ENCODE measurements at places on chromosomes 11 and 22.

GRCh38 chr11:76395296-76395695 is 14.2 kb downstream of the GVQW3 start:
- no peak for DNase-seq

- no peak for DNase-seq
These were observed 7.3 kb upstream of the C11orf86 start for GRCh38 chr11:66967670-66968425.

- no peak for DNase-seq
These were observed 271.3 kb downstream of the SBF2 start for GRCh38 chr11:10022764-10023163.

GRCh38 chr11:132263241-132263640 is 892.8 kb downstream of the NTM start:
- no peak for DNase-seq

DNA sequence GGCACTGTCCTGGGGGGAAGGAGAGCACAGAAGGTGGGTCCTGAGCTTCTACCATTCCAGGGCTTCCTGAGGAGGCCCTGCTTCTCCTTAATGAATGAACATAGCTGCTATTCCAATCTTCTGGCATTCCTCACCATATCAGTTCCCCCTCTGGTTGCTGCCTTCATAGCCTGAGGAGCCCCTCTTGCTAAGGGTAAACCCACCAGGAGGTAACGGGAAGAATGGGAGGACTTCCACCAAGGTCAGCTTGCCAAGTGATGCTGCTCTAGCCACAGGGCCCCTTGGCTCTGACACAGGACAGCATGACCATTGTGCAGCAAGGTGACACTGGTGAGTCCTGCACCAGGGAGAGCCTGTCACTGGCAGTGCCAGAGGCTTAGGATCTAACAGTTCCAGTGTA is 1022.5 kb downstream of the TBC1D22A start:
- DNase-seq = no peak

DNA sequence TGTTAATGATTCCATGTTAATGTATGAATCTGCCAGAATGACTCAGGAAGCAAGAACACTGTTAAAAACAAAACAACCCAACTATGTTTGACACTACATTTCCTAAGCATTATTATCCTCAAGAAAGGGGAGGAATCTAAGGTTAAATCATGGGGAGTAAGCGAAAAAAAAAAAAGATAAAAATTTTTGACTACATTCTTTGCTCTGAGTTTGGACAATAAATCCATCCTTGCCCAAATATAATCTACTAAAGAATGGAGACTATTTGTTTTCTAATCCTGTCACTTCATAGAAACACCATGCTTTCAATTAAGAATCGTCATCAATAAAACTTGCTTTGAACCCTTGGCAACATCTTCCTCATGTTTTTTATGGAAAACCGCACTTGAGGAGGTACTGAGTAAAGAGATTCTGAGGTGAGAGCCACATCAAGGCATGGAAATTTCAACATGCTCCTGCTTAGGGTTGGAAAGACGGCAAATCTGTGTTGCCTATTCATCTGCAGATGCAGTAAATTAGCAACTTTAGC is 9.7 kb downstream of the MAML2 start:
- DNase-seq = no peak

DNA sequence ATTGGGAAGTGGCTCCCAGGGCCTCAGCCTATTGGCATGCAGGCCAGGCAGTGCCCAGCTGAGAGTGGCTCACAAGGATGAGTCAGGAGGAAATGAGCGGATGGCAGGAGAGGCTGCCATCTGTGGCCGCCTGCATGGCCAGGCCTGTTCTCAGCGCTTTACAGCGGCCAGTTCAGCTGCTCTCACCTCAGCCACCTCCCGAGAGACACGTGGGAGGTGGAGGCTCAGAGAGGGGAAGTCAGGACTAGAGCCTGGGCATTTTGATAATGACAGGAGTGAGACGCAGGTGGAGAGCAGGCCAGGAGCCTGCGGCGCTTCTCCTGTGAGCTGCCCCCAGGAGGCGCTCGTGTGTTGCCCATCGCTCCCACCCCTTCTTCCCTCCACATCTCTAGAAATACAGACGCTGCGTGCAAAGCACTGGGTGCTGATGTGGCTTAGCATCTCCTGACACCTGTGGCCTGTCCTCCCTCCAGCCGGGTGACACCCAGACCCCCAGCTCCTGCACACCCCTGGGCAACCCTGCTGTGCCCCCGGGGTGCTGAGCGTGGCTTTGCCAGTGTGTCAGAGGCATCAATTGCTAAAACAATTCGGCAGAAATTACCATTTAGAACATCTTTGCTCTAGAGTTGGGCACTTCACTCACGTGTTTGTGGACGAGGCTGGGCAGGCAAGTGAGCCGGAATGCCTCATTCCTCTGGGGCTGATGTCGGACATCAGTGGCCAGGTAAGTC is 21.4 kb upstream of the PANX2 start:
- peak; percentile 38 for DNase-seq

GRCh38 chr22:37461961-37462360 is 24.2 kb downstream of the MFNG start:
- no peak for DNase-seq

DNA sequence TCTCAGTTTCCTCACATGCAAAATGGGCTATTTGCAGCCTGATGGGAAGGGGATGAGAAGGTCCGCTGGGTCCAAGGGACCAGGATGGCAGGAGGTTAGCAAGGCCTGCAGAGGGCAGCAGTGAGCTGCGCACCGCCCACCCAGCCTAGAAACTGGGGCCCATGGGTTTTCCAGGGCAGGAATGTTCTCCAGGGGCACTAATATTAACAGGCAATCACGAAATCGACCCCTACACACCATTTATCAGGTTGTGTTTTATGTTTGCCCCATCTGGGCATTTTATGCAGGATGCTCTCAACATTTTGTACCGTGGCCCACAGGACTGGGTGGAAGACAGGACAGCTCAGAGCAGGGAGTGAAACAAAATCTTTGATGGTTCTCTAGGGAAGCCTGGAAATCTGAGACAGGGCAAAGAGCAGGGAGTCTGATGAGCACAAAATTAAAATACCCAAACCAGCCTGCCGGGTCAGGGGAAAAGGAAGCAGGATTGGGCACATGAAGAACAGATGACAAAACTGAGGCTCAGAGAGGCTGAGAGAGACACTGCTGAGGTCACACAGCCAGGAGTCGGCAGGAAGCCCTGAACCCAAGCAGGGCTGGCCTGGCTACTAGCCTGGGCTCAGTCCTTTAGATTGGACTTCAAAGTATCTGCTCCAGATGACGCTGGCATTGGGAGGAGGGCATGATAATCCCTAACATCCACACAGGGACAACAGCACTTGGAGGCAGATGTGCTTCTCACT is 1.6 kb upstream of the BCR start:
- peak; percentile 50 for DNase-seq

DNA sequence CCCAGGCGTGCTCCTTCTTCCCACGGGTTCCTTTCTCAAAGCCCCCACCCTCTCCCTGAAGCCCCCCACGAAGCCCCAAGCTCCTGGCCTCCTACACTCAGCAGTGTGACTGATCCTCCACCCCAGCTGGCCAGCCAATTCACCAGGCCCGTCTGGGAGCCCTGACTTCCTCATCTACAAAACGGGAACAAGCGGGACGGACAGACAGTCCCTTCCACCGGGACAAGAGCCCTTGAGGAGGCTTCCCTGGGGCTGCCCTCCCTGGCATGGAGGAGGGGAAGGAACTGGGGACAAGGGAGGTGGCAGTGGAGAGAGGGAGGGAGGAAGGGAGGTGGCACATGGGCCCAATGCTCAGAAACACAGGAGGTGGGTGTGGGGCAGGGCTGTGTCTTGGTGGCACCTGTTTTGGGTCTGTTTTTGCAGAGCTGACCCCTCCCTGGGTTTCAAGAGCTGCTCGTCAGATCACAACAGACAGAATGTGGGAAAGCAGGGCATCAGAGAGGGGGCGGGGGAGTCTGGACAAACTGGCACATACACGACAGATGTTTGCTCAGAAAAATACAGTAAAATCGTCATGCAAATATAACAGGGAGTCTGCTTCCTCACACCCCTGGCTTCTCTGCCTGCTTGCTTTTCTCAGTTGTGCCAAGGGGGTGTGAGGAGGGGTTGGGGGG is 56.8 kb downstream of the ELFN2 start:
- DNase-seq = peak; percentile 65

DNA sequence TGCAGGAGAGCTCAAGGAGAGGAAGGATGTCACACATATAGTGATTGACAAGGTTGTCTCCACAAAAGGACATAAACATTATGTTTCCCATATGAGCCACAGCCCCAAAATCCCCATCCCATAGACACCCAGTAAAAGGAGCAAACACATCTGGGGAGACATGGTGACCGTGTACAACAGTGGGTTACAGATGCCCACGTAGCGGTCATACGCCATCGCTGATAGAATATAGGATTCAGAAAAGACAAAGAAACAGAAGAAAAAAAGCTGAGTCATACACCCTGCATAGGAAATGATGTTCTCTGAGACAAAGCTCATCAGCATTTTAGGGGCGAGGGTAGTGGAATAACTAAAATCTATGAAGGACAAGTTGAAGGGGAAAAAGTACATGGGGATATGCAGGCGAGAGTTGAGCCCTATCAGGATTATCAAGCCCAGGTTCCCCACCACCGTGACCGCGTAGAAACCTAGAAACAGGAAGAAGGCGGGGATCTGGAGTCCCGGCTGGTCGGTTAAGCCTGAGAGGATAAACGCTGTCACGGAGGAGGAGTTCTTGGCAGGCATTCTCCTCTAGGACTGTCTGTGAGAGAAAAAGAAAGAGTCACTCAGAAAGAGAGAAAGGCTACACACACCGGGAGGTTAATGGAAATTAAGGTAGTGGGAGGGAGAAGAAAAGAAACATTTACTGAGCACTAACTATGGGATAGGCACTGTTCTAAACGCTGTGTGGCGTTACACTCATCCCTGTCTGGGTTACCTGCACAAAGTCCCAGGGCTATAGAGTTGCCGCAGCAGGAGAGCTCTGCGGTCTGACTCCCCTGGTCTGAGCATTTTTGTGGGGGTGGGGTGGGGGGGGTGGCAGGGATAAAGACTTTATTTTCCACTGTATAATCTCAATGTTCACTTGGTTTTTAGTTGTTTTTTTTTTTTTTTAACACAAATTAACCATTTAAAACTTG is 36.1 kb upstream of the OR8B8 start:
- peak; percentile 5 for DNase-seq

DNA sequence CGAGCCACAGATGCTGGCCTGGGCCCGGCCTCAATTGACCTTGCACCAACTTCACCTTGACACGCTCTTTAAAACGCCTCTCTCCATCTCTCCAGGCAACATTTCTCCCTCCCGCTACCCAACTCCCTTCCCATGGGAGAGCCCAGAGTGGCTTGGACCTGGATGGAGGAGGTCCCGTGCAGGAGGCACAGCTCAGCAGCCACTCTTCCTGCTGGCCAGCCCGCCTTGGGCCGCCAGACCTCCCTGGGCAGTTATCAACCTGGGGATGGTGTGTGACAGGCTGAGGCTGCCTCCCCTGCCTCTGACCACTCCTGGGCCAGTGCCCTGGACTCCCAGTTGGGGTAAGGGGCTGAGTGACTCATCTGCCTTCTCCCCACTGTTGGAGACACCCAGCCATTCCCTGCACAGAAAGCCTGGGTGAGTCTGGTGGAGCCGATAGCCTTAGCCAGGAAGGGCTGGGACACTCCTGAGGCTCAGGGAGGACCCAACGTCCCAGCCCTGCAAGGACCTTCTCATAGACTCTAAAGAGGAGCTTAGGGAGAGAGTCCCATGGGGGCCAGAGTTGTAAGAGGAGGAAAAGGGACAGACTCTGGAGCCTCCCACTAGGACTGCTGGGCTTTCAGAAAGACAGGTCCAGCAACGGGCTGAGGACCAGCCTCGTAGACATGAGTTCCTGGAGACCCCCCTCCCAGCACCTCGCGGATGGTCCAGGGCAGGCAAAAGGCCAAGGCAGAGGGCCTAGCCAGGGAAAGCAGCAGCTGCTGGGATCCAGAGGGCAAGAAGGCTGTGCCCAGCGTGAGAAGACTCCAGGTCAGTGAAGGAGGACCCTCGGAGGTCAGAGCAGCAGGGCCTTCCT is 131.7 kb downstream of the CEP164 start:
- no peak for DNase-seq

- DNase-seq = no peak
These were observed 1.3 kb downstream of the OR52D1 start for GRCh38 chr11:5489576-5490357.

GRCh38 chr11:83349296-83349695 is 63.1 kb upstream of the CCDC90B start:
- DNase-seq = peak; percentile 85

- DNase-seq = no peak
These were observed 181.8 kb upstream of the RAG2 start for GRCh38 chr11:36779791-36780190.

GRCh38 chr11:10075141-10075540 is 218.9 kb downstream of the SBF2 start:
- DNase-seq = no peak

DNA sequence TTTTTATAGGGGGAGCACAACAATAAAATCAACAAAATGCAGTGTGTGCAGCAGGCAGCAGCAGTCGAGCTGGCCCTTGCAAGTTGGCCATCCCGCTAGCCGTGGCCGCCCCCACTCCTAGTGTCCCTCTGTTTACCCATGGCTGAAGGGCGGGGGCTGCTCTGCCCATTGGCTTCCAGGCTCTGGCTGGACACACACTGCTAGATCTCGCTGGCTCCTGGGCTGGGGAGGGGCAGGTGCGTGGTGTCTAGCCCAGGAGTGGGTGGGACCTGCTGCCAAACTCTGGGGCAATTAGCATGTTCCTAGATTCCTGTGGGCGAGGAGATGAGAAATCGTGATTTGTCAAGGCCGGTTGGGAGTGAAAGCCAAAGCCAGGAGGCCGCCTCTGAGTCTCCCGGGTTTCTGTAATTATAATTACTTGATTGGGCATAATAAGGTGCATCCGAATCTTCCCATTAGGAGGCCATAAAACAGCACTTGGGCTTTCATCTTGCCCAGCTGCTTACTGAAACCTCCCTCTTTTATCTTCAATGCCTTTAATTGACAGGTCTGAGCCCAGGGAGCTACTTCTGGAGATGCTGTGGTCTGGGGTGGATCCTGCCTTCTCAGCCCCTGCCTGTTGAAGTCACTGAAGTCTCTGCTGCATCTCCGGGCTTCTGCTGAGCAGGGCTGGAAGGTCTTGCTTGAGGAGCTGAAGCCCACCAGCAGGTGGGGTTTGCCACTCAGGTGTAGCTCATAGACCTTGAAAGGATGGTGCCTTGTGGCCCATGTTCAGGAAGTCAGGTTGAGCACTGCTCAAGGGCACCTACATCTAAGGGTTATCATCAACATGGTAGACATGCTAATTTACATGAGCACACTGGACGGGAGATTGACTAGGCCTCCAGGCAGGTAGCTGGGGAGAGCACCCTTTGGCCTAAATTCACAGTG is 44.5 kb upstream of the DKK3 start:
- DNase-seq = peak; percentile 9

DNA sequence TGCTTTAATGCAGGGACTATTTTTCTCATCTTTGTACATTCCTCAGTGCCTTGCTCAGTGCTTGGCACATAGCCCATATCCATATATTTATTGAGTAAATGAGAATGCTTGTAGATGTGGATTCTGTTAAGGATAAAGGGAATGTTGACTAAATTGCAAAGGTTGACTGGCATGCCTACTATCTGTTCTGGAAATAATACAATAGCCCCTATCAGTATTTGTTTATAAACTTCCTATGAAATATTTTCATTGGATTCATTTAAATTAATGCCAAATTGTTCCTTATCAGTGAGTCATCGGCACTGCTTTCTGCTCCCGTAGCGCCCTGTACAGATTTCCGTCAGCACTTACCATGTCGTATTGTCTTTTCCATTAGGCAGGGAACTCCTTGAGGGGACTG is 8.0 kb downstream of the RNF121 start:
- DNase-seq = no peak

- no peak for DNase-seq
These were observed 17.1 kb downstream of the SC5D start for GRCh38 chr11:121309688-121310087.

GRCh38 chr22:17893900-17894535 is 119.7 kb upstream of the BID start:
- DNase-seq = no peak

Data from NCI-H524 (cell line).